ENCODE measurements at places on chromosomes 5 and 9. TPM values are rescaled to one million over a fixed set of nuclear protein-coding genes. Genes with fewer than 3 reads are reported as not detected.

The IFNK gene
- total RNA-seq, result not detected

DNA sequence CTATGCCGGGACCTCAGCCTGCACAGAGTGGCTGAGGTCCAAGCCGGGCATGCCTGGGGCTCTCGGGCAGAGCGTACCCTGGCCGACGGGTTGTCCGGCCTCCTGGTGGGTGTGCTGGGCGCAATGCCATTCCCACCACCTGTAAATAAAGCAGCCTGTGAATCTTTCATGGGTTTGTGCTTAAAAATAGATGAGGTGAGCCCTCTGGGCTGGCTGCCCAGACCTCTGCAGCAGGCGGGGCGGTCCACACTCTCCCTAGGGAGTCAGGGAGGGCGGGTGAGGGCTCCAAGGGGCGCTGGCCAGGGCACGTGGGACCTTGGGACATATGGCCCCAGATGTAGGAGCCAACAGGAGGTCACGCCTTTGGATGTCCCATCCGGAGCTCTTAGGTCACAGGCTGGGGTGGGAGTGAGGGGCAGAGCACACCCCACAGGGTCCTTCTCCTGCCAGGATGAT, 3.6 kb upstream of the AGPAT2 start:
- H3K27ac ChIP-seq, result peak overlapping the region; percentile 47
- no peak overlapping the region for H3K4me3 ChIP-seq
- no peaks in the 10 kb centered on the region for H3K36me3 ChIP-seq
- peaks cover 41% of the 10 kb centered on the region for H3K4me1 ChIP-seq
- peak; percentile 79 for DNase-seq
- H3K27me3 ChIP-seq, result no peaks in the 10 kb centered on the region

The SMIM32 gene
- not detected for total RNA-seq

DNA sequence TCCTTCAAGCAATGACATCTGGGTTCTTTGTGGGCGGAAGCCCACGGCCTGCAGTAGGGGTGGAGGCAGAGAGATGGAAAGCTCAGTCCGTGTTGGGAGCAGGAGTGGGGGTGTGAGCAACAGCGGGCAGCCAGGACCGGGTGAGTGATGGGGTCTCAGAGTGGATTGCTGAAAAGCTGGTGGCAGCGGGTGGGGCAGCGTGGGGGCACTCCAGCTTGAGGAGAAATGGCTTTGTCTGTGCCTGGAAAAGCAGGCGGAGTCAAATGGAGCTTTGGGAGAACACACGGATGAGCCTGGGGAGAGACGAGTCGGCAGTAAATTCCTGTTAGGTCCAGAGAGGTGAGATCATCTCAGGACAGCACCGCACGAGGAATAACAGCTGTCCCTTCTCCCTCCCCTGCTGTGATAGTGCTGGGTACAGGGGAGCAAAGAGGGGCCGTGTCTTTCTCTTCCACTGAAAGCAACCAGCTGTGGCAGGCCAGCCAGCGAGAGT, 42.1 kb downstream of the CACNA1B start:
- H3K27ac ChIP-seq, result no peak overlapping the region
- no peaks in the 10 kb centered on the region for H3K27me3 ChIP-seq
- H3K36me3 ChIP-seq, result no peaks in the 10 kb centered on the region

GRCh38 chr5:12322042-12322441, 417.8 kb upstream of the CTNND2 start:
- no peak overlapping the region for H3K27ac ChIP-seq
- H3K36me3 ChIP-seq, result no peaks in the 10 kb centered on the region
- H3K27me3 ChIP-seq, result no peaks in the 10 kb centered on the region
- no peak overlapping the region for H3K4me3 ChIP-seq

DNA sequence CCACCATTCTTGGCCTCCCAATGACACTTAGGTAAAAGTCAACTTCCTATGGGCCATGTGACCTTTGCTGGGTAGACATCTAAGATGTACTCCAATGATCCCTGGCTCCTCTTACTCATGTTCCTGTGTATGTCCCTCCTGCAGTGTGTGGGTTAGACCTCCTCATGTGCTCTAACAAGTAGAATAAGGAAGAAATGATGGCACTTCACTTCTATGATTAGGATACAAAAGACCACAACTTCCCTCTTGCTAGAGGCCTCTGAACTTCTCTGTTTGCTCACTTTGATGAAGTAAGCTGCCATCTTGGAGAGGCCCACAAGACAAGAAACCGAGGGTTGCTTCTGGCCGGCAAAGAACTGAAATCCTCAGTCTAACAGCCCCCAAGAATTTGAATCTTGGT, 131.8 kb downstream of the TAF11L14 start:
- H3K27ac ChIP-seq, result no peak overlapping the region
- no peaks in the 10 kb centered on the region for H3K4me1 ChIP-seq
- no peak overlapping the region for H3K4me3 ChIP-seq
- no peaks in the 10 kb centered on the region for H3K36me3 ChIP-seq

DNA sequence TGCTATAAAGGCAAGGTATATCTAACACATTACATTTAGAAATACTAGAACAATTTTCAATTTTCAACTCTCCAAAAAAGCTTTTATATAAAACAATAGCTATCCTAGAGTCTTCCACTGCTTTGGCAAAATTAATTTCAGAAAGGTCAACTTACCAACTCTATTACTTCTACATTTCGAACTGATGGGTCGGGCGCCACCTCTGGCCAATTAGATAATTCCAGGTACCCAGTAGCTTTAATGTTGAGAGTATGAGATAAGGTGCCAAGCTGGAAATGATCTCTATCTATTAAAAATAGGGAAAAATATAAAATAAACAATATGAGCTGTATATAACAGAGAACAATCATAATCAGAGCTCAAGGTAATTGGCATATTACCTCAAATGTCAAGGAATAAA, 166.6 kb downstream of the AP3B1 start:
- no peaks in the 10 kb centered on the region for H3K27me3 ChIP-seq
- peaks cover 5% of the 10 kb centered on the region for H3K36me3 ChIP-seq
- H3K27ac ChIP-seq, result no peak overlapping the region
- no peaks in the 10 kb centered on the region for H3K4me1 ChIP-seq
- H3K4me3 ChIP-seq, result no peak overlapping the region

DNA sequence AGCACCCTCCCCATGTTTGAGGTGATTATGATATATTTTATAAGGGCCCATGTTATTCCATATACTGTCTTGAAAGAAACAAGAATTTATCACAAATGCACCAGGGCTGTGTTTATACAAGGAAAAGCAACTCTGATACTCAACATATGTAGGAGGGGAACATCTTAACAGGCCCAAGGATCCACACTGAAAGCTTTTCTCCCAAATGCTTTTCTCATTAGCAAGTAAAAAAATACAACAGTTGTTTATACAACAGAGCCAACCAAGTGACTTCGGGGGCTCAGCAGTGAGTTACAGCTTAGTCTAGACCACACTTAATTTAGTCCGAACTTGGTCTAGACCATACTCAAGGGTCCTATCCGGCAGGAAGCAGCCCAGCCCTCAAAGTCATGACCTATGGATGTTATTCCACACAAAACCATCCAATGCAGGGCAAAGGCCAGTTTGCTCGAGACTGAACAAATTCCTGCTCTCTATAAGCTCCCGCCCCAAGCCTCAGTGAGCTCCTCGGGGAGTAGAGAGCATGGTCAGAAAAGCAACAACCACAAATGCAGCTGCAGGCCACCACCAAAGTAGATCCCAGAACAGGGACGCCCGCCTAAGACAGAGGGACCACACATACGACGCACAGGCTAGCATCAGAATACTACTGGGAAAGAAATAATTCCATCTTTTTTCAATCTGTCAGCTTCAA, 6.8 kb downstream of the GZMK start:
- no peaks in the 10 kb centered on the region for H3K4me1 ChIP-seq
- H3K36me3 ChIP-seq, result no peaks in the 10 kb centered on the region
- no peak overlapping the region for H3K4me3 ChIP-seq
- no peak for DNase-seq
- H3K27ac ChIP-seq, result no peak overlapping the region

GRCh38 chr5:14721990-14722656, 57.6 kb downstream of the OTULIN start:
- H3K4me3 ChIP-seq, result no peak overlapping the region
- no peaks in the 10 kb centered on the region for H3K36me3 ChIP-seq
- no peak overlapping the region for H3K27ac ChIP-seq
- H3K27me3 ChIP-seq, result no peaks in the 10 kb centered on the region
- H3K4me1 ChIP-seq, result no peaks in the 10 kb centered on the region
- DNase-seq, result no peak

The PCDHAC1 gene
- total RNA-seq, result 3.7 TPM

DNA sequence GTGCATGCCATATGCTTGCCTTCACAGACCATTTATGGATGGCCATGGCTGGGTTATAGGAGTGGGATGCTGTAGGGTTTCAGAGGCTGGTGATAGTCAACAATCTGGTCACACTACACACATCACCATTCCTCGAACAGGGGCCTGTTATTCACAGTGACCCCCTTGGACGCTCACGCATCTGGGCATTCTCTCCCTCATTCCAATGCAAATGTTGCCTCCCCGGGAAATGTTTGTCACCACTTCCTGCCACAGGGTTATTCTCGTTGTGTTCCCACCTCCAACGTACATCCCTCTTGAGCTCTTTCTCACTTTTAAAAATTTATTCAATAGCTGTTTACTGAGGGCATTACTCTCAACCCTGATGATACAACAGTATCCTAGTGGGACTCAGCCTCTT, 135.4 kb downstream of the SCAMP1 start:
- H3K27me3 ChIP-seq, result no peaks in the 10 kb centered on the region
- H3K36me3 ChIP-seq, result no peaks in the 10 kb centered on the region
- DNase-seq, result no peak
- H3K4me1 ChIP-seq, result peaks cover 11% of the 10 kb centered on the region
- no peak overlapping the region for H3K27ac ChIP-seq

- no peak overlapping the region for H3K4me3 ChIP-seq
- no peak overlapping the region for H3K27ac ChIP-seq
- H3K36me3 ChIP-seq, result no peaks in the 10 kb centered on the region
- H3K4me1 ChIP-seq, result no peaks in the 10 kb centered on the region
- no peaks in the 10 kb centered on the region for H3K27me3 ChIP-seq
Observed at GRCh38 chr9:135584371-135584770, 22.8 kb downstream of the PAEP start.

- no peaks in the 10 kb centered on the region for H3K27me3 ChIP-seq
- no peak overlapping the region for H3K27ac ChIP-seq
Observed at GRCh38 chr5:136810261-136810801, 445.0 kb upstream of the TRPC7 start.
